ENCODE measurements at places on chromosomes 2 and 18.

DNA sequence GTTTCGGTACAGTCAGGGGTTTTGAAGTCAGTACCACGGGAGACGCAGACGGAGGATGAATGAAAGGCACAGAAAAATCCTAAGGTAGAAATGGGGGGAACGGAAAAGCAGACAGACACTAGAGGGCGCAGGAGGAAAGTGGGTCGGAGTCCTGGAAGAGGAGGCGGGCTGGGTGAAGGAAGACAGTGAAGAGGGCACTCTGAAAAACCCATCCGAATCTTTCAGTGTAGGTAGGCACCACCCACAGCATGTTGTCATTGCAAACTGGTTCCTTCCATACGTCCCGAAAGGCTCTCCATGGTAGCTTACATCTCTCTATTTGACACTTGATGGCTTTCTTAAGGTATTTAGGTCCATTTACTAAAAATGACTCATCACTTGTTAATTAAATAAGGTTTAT is 18.5 kb upstream of the ZNF236 start:
- no peak for DNase-seq

DNA sequence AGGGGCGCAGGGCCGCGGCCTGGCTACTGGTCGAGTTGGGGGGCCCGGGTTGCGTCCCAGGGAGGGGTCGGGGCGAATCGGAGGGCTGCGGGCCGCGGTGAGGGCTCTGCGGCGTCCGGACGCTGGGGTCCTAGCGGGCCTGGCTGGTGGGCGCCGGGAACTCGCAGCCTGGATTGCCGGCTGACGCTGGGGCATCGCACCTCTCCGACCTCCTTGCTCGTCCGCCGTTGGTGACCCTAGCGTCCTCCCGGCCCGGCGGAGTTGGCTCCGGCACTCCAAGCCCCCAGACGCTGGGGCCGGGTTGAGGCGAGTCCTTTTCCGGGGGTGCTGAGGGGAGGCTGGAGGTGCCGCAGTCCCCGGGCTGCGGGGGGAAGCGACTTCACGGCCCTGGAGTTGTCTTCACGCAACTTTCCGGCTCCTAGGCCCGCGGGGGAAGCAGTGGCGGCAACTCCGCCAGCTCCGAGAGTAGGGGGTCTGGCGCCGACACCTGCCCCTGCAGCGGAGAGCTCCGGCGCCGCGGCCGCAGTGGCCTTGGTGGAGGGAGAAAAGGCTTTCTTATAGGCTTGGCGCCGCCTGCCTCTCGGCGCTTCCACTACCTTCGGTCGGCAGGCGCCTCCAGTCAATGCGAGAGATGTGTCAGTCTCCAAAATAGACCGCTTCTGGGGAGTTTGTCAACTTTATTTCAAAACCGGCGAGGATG is 70.3 kb downstream of the HAUS1 start:
- DNase-seq: peak; percentile 72

- no peak for DNase-seq
Measured at GRCh38 chr2:216775043-216775453, 79.7 kb upstream of the IGFBP5 start.

- DNase-seq: peak; percentile 74
Measured at GRCh38 chr2:109173311-109174171, 44.5 kb downstream of the SH3RF3 start.
